A172 (cell line): ENCODE measurements at places on chromosomes 2 and 18. TPM values are rescaled to one million over a fixed set of nuclear protein-coding genes. Genes with fewer than 3 reads are reported as not detected.

DNA sequence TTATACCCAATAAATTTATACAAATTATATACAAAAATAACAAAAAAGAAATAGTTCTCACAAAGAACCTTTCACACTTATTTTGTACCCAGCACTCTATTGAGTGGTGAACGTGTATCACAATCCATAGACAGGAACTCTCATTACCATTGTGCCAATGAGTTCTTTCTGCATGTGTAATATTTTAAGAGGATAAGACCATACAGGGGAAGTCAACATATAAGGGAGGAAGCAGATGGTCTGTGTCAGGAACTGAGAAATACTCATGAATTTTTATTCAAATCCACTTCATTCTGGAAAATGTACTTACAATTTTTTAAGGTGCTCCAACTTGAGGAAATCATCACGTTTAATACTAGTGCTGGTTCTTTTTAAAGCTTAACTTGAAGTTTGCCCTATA, 27.1 kb upstream of the ELOA2 start:
- no peak for DNase-seq

The SEMA4F gene
- 14.6 and 39.2 TPM in 2 replicates for total RNA-seq

DNA sequence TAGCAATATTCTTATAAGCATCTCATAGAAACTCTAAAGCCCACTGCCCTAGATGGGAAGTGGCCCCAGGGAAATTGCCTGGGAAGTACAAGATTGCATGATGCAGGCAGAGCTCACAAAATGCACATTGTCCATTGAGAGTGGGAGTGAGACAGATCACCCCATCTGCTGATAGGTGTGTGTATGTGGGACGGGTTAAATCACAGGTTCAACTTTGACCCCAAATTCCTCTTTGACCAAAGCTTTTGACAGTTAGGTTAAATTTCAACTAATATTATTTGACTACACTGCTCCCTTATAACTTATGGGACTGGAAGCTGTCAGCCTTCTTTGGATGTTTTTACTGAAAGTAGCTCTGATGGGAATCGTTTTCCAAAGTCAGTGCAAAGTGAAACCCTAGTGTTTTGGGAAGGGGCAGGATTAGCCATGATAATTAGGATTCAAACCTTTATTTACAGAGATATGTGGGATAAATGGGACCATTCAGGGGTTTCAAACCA, 11.4 kb upstream of the FABP1 start:
- no peak for DNase-seq

DNA sequence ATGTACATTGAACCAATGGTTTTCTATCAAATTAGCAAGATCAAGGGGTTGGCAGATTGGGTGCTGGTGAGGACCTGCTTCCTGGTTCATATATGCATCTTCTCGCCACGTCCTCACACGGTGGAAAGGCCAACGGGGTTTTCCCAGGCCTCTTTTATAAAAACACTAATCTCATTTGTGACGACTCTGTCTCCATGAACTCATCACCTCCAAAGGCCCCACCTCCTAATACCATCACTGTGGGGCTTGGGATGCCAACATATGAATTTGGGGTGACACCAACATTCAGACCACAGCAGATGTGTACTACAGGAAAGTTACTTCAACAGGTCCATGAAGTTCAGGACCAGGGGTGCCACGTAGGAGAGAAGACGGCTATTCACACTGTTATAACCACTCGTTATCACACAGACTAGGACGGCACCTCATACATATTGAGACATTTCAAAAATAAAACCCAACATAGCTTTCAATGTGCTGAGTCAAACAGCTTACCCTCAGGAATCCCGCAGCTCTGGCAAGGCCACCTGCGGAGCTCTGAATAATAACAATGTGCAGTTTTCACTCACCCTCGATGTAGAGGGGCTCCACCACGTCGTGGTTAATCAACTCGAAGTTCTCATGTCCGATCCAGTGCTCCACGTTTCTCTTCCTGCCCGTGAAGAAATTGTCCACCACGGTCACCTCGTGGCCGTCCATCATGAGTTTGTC, 49.3 kb downstream of the UXS1 start:
- DNase-seq: peak; percentile 49

DNA sequence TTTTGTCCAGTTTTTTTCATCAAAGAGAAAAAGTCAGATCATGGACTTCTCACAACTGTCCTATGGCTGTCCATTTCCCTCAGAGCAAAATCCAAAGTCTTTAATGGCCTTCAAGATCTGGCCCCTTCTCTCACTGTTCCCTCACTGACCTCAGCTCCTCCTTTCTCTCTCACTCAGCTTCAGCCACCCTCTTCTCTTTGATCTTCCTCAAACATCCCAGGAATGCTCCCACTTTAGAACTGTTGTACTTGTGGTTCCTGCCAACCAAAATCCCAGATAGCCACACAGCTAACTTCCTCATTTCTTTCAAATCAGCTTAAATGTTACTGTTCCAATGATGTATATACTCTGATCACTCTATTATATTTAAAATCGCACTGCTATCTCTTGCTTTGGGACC, 82.9 kb downstream of the NUP35 start:
- peak; percentile 65 for DNase-seq

- DNase-seq: peak; percentile 90
Measured at GRCh38 chr2:238425979-238426567, 654 bp upstream of the ASB1 start.

DNA sequence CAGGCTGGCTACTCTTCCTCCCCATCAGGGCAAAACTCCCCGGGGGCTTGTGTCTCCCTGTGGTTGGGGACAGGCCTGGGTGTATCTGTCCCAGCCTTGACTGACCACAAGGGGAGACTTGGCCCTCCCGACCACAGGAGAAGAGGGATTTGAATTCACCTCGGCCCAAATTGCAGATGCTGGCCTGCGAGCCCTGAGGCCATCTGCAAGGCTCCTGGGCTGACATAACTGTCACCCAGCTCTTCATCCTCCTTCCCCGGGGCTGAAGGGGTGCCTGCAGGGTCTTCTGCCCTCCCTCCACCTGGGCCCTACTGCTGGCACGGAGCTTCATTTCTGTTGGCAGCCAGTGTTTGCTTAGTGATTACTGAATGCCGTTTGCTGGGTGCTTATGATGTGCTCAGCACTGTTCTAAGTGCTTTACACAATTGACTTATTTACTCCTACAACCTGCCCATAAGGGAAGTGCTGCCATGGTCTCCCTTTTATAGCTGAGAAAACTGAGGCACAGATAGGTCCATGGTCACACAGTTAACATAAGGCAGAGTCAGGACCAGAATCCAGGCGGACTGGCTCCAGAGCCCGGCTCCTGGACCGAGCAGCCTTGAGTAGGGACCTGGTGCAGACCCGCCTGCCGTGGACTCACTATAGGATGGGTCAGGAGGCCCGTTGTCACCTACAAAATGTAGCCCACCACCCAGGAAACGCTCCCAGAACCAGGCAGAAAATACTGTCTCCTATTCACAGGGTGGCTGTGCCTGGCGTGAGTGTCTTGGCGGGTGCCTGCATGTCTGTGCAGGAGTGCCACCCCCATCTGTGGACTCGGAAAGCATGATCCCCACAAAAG, 18.9 kb downstream of the STEAP3 start:
- DNase-seq: no peak

DNA sequence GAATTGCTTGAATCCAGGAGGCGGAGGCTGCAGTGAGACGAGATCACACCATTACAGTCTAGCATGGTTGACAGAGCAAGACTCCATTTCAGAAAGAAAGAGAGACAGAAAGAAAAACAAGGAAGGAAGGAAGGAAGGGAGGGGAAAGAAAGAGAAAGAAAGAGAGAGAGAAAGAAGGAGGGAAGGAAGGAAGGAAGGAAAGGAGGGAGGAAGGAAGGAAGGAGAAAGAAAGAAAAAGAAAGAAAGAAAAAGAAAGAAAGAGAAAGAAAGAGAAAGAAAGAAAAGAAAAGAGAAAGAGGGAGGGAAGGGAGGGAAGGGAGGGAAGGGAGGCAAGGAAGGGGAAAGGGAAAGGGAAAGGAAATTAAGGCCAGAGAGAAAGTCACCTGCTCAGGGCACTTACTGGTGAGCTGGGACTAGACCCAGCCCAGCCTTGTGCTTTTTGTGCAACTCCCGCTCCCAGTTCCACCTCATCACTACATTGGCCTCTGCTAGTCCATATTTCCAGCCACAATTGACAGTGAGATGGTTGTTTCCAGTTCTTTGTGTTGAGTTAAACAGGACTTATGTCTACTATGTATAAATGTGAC, 35.7 kb downstream of the MOGAT1 start:
- no peak for DNase-seq

- DNase-seq: no peak
Measured at GRCh38 chr2:75041731-75042600, 83.5 kb downstream of the POLE4 start.

The HOXD3 gene
- 1.0 TPM in 2 replicates for total RNA-seq
